ENCODE measurements at places on chromosomes 12 and 14.

- no peak for DNase-seq
Measured at GRCh38 chr12:30925607-30926242, 823 bp upstream of the TSPAN11 start.

GRCh38 chr14:93970965-93971634 lies 5.3 kb downstream of the ASB2 start:
- DNase-seq: no peak

GRCh38 chr12:100827901-100828520 lies 33.4 kb downstream of the ANO4 start:
- no peak for DNase-seq

GRCh38 chr12:78018171-78018910 lies 187.6 kb downstream of the NAV3 start:
- no peak for DNase-seq

GRCh38 chr12:42589465-42590329 lies at the start of gene PRICKLE1:
Gene PRICKLE1, minus strand, starts transcription at chr12:42589746. Its CDS starts 117,230 bp downstream, at chr12:42472516.
- peak; percentile 64 for DNase-seq

DNA sequence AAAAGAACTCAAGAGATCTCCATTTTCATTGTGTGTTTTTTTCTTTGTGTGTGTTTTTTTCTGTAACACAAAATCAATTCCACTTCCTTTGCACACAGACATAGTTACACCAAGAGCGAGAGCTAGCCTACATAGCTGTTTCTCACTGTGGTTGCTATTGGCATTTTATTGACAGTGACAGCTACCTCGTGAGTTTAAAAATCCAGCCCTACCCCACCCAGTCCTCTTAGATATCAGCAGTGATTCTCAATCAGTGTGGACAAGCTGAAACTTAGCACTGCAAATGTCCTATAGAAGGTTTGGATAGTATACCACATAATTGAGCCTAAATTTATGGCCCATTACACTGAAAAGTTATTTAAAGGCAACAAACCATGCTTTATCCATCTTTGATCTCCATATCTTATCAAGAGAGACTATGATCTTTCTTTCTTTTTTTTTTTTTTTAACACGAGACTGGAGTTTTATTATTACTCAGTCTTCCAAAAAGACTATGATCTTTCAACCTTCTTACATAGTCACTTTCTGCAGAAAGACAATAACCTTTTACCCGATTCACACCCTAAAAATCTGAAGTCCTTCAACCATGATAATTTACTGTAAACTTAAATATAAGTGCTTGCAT lies 46.8 kb downstream of the ATP2B1 start:
- DNase-seq: no peak

DNA sequence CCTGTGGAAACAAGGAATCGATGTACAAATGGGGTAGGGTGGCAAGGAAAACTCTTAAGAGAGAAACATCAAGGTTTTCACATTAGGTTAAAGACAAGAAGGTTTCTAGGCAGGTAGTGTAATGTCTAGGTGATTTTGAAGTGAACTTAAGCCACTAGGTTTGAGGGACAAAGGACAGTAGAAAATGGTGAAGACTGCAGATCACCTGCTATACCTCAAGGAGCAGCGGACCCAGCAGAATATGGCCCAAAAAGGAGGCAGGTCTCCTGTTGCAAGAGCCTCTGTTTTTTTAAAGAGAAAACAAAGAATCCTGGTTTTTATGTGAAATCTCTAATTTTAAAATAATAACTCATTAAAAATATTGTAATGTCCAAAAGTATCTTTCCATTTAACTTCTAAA lies 178.1 kb downstream of the ACSS3 start:
- no peak for DNase-seq

- no peak for DNase-seq
Measured at GRCh38 chr14:34275530-34275929, 186.5 kb downstream of the SPTSSA start.

- DNase-seq: no peak
Measured at GRCh38 chr14:20429801-20430669, 5.9 kb downstream of the KLHL33 start.

GRCh38 chr12:64427988-64428387 lies 23.8 kb downstream of the XPOT start:
- DNase-seq: no peak

GRCh38 chr14:31876741-31877140 lies 200.4 kb upstream of the ARHGAP5 start:
- DNase-seq: no peak

DNA sequence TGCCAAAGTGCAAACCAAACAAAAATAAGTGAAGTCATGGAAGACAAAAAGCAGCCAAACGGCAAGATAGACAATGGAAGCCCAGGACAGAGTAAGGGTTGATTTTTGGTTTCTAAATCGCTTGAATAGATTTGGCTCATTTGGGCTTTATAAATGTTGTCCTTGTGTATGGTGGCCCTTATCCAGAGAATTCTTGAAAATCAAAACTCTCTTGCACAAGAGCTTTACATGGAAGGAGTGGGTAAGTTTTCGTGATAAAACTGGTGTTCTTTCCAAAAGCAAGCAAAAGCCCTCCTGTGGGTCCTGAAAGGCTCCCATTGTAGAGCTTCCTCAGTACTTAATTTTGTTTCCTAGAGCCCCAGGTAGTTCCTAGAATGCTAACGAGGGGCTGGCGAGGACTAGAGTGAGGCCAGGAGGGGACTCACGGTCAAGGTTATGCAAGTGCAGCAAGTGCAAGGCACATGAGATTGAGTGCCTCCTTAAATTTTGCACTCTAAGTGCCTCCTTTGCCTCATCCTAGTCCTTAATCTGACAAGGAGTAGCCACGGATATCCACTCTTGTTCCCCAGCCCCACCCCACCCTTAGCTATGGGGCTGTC lies 4.1 kb downstream of the SIX6 start:
- no peak for DNase-seq

GRCh38 chr12:90653040-90653439 lies 301.9 kb downstream of the CCER1 start:
- DNase-seq: no peak

GRCh38 chr12:56104815-56105608 lies 653 bp downstream of the PA2G4 start:
- no peak for DNase-seq

GRCh38 chr14:92625213-92625612 lies 111.6 kb downstream of the RIN3 start:
- DNase-seq: no peak

- no peak for DNase-seq
Measured at GRCh38 chr14:91140672-91141071, 26.8 kb downstream of the DGLUCY start.

DNA sequence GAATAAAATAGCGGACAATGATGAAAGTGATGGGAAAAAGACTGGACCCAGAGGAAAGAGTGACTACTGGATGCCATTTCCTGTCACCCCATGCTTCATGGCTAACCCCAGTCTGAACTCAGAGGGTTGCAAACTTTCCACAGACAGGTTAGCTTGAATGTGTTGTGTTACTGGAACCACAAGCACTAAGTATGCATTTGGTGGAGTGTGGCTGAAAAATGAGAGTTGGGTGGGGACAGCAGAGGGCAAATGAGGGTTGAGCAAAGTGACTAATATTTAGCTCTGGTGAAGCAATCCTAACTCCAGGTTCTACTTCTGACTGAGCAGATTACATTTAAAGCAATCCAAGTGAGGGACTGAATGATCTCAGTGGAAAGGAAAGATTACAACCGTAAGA lies 1.6 kb downstream of the SLC16A7 start:
- peak; percentile 80 for DNase-seq

DNA sequence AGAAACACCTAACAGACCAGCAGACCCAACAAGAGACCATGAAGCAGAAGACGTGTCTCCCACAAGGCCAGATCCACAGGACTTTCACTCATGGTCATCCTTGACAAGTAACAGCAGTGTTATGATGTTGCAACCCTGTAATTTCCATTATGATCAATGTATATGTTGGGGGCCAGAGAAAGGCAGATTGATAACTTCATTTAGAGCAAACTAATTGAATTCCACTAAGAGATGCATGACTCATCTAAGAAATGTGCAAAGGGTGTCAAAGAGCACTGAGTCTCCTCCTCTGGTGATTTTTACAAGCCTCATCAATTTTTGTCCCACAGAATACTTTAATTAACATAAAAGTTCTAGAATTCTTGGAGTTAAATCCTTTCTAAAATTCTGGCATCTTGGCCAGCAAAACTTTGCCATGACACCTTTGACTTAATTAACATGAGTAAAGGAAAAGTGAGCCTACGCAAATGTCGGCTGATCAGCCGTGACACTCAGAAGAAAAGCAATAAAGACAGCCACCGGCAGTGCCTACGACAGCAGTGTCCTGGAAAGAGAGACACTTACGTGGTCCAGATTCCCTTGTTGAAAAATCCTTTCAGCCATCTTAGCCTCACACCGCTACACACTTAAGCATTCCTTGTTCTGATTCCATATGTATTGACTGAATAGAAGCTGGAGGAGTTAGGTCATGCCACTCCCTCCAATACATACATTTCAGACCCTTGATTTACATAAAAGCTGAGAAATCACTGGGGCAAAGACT lies 370.2 kb upstream of the CCDC196 start:
- DNase-seq: no peak

- DNase-seq: no peak
Measured at GRCh38 chr14:59358102-59358501, 107.1 kb downstream of the GPR135 start.

GRCh38 chr12:126233625-126234024 lies 1168.4 kb downstream of the AACS start:
- no peak for DNase-seq

DNA sequence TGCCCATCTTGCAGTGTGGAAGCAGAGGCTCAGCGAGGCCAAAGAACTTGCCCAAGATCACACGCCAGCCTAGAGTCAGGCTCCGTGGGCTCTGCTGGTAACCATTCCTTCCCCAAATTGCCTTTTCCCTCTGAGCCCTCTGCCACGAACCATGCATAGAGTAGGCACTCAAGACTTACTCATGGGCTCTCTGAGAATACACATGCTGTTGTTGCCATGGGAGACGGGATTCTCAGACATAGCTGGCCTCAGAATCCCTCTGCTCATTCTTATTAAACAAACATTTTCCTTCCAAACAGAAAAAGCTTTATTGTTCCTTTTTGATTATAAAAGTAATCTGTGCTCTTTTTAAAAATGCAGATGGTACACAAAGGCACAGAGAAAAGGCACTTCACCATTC lies 52.5 kb upstream of the WSCD2 start:
- DNase-seq: no peak

DNA sequence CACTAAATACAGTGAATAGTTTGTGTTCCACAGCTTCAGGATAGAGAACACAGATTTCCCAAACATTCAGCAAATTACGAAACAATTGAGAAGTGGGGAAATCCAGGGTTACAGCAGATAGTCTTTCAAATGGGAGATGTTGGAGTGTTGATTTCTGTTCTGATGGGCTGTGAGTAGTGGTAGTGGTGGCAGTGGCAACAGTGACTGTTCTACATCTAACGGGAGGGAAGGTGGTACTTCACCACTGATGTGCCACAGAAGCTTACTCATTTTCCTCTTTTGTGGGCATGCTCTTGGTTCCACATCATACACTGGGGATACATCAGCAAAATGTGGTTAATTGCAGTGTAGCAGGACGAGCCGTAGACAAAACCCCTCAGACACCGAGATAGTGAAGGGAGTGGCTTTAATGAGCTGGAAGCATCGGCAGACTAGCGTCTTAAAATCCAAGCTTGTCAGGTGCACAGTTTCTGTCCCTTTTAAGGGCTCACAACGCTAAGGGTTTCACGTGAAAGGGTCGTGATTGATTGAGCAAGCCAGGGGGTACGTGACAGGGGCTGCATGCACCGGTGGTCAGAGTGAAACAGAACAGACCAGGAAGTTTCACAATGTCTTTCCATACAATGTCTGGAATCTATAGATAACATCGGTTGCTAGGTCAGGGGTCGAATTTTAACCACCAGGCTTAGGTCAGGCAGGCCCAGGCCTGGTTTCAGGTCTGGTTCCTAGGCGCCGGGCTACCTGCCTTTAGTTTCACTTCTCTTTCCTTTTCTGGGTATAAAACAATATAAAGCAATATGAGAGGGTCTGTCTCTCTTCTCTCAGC lies 330.6 kb upstream of the FBXO33 start:
- DNase-seq: no peak

DNA sequence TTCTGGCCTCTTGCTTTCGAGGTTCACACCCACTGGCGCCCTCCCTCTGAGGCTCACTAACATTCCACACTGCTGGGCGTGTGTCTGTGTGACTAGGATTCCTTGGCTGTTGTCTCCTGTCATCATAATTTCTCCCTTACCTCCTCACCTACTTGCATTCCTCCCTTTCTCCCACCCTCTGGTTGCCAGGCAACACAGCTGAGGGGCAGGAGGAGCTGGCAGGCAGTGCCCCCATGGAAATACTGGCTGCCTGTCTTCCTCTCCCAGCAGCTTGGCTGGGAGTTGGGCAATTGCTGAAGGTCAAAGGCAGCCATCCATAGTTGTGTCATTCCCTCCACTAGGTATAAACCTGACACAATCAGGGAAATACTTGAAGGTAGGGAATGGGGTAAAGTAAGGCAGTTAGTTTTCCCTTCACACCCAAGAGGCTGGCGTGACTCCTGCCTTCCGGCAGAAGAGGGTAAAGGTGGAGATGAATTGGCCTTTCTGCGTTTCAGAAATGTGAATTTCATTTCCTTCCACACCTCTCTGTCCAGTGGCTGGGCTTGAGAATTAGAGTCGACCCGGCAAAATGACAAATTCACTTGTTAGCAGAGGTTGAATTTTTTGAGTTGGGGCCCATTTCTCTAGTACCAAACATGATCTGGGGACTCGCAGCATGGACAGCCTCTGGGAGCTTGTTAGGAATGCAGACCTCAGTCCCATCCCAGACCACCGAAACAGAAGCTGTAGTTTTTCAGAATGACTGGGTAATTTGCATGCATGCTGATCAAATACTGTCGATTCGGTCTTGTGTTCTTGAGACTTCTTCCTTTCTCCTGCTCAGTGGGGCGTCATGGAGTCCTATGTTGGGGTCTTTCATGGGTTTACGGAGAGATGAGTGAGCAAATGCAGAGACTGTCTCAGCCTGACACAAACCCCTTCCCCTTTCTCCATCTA lies 24.3 kb upstream of the EMP1 start:
- no peak for DNase-seq

GRCh38 chr12:89040146-89040964 lies 311.9 kb downstream of the DUSP6 start:
- no peak for DNase-seq

- DNase-seq: no peak
Measured at GRCh38 chr14:88004506-88005036, 364 bp upstream of the GPR65 start.

- DNase-seq: no peak
Measured at GRCh38 chr12:87814625-87815024, 214.6 kb downstream of the C12orf50 start.

DNA sequence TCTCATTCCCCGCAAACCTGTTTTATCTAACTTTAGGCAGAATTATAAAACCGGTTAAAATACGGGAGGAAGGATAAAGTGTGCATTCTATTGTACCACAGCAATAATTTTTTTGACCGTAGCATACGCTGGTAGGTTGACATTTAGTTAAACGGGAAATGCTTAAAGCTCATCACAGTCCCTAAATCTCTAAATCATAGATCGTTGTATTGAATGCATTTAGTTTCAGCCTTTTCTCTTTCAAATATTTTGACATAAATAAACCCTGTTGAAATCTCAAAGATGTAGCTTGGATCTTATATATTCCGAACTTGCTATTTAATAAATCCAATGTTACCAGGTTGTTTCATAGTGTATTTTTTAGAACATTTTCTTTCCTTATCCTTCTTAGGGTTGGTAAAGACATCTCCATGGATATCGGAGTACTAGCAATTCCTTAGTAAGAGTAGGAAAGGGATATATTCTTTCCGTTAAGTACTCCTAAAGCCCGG lies 798 bp downstream of the CLEC2B start:
- DNase-seq: no peak

- DNase-seq: no peak
Measured at GRCh38 chr12:100166232-100166631, 23.6 kb upstream of the BLTP3B start.
